ENCODE measurements at places on chromosomes 11 and 22.

DNA sequence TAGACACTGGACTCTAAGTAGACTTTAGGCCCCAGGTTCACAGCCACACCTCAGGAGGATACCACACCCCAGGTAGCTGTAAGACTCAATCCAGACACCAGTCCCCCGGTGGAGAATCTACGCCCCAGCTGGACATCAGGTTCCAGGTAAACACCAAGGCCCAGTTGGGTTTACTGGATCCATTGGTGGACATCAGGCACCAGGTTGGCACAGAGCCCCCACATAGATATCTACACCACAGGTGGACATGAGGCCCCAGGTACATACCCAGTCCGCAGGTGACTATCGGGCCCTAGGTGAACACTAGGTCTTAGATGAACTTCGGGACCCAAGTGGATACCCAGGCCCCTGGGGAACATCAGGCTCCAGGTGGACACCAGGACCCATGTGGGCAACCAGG lies 58.9 kb upstream of the SEPTIN5 start:
- DNase-seq = no peak

- DNase-seq = peak; percentile 27
Measured at GRCh38 chr11:133228471-133229329, 303.6 kb downstream of the OPCML start.

GRCh38 chr11:44005063-44005701 lies 42.6 kb upstream of the ACCSL start:
- DNase-seq = peak; percentile 80

DNA sequence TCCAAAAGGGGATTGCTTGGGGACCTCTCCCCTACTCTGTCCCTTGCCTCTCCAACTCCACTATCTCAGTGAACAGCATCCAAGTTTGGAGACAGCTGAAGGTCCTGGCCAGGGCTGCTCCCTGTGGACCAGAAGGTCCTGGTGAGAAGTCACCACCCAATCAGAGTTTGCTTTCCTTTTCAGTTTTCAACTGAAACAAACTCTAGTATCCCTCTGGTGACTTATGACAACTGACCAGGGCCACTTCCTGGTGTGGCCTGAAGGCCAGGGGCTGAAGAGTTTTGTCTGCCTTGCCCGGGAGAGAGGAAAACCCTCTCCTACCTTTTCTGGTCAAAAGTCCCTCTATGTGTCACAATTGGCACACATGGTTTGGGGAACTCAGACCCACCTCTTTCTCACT lies 5.1 kb downstream of the JAML start:
- DNase-seq = no peak

DNA sequence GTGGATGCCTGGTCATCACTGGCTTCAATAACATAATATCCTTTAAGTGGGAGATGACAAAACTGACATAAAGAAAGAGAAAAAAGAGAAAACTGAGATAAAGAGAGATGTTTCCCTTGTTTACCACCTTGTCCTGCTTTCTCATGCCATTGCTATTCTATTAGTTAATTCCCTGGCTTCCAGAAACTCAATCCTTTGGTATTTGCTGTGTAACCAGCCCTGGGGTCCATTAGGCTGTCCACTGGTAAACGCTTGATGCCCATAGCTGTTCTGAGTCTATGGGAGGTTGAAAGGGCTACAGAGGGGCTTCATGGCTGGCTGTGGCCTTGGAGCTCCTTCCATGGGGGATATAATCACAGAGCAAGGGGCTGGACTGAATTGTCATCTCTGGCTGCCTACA lies 243.4 kb upstream of the PLET1 start:
- no peak for DNase-seq

- DNase-seq = no peak
Measured at GRCh38 chr22:31639436-31640039, 22.5 kb downstream of the PISD start.

GRCh38 chr11:93740031-93740729 lies 1.1 kb downstream of the TAF1D start:
- peak; percentile 61 for DNase-seq

GRCh38 chr11:126619516-126619915 lies 264.0 kb downstream of the ST3GAL4 start:
- no peak for DNase-seq

All from NCI-H526 treated with DMSO at 0.1 percent for 48 hours (cell line).